ENCODE measurements at places on chromosomes 12 and 14. TPM values are rescaled to one million over a fixed set of nuclear protein-coding genes. Genes with fewer than 3 reads are reported as not detected.

DNA sequence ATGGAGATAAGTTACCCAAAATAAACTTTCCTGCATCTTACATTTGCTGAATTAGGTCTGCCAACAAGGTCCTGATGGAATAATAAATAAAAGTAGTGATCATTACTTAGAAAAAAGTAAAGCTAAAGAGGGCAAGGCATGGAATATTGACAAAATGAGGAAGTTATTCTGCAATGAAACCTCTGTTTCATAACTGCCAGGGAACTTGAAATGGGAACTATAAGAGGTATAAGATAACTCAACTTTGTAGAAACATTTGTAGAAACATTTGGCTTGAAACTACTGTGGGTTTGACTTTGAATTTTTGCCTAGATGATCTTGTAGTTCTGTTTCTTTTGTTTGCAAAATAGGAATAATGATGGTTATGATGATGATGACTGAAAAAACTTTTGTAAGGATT is 18.7 kb upstream of the YBX3 start:
- no peak for DNase-seq

- no peak for DNase-seq
Observed at GRCh38 chr12:43267818-43268217, 284.2 kb downstream of the ADAMTS20 start.

DNA sequence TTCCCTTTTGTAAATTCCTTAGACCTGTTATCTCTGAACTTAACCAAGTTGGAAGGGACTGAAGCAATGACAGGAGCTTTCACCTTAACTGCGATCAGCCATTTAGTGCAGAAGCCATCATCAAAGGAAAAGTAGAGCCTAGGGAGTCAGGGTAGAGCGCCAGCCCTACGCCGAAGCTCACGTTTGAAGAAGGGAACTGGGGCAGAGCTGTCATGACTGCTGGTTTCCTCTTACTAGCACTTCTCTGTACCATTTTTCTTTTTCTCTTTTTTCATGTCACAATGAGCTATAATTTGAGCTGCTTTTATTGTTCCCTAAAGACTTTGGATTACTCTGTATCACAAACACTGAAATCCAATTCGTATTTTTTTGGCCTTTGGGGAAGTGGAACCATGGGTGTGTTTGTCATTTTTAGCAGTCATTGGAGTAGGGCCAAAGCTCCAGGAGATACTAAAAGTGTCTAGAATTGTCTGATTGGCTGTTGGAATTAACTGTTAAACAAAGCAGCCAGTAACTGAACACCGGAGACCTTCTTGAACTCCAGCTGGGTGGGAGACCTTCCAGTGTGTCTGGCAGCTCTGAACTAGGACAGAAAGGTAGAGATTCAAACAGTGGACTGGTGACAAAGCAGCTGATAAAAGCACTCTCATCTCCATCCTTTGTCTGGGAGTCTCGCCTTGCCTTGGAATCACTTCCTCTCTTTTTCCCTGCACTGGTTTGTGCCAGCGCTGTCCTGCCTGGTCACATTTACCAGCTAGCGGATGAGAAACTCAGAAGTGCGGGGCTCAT is 9.1 kb downstream of the MTRFR start:
- DNase-seq: no peak

- no peak for DNase-seq
Observed at GRCh38 chr14:94561656-94562010, 391 bp downstream of the SERPINA4 start.

GRCh38 chr14:61505815-61506809 is 184.7 kb downstream of the PRKCH start:
- no peak for DNase-seq

DNA sequence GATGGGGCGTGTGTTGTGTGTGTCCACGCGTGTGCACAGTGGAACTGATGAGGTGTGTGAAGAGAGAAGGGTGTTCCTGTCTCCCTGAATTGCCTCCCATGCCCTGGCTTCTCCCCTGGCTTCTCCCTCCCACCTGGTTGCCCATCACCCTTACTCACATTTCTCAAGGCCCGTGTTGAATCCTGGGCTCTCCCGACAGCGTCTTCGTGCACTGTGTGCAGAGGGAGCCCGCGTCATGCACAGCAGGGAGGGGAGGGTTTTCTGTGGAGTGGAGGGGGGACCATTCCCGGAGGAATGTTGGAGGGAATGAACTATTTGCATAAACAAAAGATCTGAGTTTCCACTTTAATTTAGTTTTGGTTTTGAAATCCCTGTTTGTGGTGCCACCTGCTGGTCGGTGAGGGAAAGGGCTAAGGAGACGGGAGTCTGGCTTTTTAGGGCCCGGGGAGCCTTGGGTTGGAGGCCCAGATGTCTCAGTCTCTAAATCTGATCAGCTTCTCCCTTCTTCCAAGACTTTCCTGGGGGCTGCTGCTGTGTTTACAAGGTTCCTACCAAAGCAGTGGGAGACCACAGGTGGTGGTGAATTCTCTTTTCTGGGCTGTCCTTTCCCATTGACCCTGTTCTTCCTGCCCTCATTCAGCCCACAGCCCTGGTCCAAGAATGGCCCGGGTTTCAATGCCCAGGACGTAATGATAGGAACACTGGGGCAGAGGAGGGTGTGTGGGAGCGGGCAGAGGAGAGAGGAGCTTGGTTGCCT is at the start of gene C1R:
Gene C1R (minus strand): TSS at position 217 of the 757 bp plus-strand sequence. CDS start 57 bp downstream, at position 160.
- DNase-seq: peak; percentile 72

- DNase-seq: no peak
Observed at GRCh38 chr12:72296389-72296788, 24.2 kb downstream of the TRHDE start.

- DNase-seq: no peak
Observed at GRCh38 chr12:71760471-71760870, 5.8 kb downstream of the RAB21 start.

- DNase-seq: no peak
Observed at GRCh38 chr12:3122841-3123678, 45.9 kb downstream of the TSPAN9 start.

DNA sequence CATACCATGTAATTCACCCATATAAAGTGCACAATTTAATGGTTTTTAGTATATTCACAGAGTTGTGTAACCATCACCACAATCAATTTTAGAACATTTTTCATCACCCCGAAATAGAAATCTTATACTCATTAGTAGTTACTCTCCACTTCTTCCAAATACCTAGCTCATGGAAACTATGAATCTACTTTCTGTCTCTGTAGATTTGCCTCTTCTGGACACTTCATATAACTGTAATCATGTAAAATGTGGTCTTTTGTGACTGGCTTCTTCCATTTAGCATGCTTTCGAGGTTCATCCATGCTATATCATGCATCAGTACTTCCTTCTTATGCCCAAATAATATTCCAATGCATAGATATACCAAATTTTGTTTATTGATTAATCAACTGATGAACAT is 10.8 kb downstream of the DNAI7 start:
- DNase-seq: no peak

DNA sequence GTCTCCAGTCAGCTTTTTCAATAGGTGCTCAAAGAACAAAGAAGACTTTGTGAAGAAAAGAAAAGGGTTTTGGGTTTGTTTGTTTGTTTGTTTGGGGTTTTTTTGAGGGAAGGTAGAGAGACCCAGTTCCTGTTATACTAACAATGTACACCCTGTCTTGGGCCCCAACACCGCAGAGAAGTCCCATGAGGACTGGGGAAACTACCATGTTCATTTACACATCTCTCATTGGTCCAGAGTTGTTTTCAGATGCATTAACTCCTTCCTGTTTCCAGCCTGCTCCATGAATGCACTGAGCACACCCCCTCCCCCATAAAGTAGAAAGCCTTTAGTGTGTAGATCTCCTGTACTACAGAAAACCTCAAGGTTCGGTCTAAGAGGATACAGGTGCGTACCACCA is 51.1 kb upstream of the SLC8A3 start:
- no peak for DNase-seq

DNA sequence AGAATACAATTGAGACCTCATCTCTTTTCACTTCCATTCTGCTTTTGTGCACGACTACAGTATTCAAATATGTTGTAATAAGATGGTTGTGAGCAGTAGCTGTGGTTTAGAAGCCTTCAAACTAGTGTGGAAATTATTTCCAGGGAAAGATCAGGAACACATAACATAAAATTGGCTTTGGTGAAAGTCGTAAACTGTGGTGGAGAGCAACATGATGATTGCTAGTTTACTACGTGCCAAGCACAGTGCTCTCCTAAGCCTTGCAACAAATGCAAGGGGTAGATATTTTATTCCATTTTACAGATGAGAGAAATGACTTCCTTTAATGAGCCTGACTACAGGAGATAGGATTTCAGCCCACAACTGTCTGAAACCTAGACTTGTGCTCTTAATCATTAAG is 172.4 kb upstream of the LMNTD1 start:
- no peak for DNase-seq

Gene LBHD2
- 6.3 TPM for total RNA-seq

Gene ASCL1
- not detected for total RNA-seq

Gene KANSL2
- 41.4 TPM for total RNA-seq

Gene CLEC7A
- total RNA-seq: 13.5 TPM

Gene WASHC4
- 54.3 TPM for total RNA-seq

Gene POLE2
- 2.6 TPM for total RNA-seq

Gene GPHN
- total RNA-seq: 8.0 TPM

Gene MYH6
- total RNA-seq: not detected

Gene HHIPL1
- 4.7 TPM for total RNA-seq

Gene OAS2
- total RNA-seq: 41.9 TPM
